ENCODE measurements at places on chromosomes 5 and 9.
A peak's percentile ranks its signal among the peaks of the same experiment; 100 is the strongest.

DNA sequence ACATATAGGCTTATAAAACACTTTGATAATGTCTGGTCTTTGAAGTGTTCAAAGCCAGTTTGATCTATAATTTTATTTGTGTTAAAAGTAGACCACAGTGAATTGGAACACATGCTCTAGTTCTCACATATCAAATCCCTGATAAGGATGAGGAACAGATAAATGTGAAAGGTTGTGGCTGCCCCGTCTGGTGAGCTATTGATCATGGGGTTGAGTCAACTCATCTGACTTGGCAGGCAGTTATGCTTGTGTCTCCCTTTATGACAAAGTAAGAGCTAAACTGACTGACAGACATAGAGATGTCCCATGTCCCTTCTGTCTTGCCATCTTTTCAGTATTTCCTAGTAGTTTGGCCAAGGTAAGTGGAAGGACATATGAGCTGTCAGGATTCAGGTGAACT is 2.9 kb upstream of the ERMP1 start:
- no peak for ATAC-seq

GRCh38 chr5:146878476-146879172 is at the start of gene PPP2R2B:
PPP2R2B (minus strand) TSS chr5:146878757.
- peak; percentile 76 for ATAC-seq

DNA sequence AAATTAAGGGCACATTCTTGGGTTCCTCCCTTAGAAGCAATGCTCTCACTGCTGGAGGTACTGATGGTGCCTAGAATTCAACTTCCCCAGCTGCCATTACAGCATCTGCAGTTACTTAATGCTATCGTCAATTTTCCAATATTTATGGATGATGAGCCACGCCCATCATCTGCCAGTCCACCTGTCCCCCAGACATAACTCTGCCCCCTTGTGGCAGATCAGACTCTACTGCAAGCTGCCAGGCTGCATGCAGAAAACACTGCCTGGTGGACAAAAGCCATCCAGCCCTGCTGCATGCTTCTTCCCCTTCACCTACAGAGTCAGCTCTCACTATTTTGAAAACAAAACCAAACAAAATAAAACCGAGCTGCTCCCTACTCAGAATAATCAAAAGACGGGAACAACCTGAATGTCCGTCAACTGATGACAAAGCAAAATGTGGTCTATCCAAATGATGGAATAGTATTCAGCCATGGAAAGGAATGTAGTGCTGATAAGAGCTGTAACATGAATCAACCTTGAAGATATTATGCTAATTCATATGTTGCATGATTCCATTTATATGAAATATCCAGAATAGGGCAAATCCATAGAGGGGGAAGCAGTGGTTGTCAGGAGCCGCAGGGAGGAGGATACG is 66.4 kb downstream of the RETREG1 start:
- ATAC-seq = peak; percentile 44

DNA sequence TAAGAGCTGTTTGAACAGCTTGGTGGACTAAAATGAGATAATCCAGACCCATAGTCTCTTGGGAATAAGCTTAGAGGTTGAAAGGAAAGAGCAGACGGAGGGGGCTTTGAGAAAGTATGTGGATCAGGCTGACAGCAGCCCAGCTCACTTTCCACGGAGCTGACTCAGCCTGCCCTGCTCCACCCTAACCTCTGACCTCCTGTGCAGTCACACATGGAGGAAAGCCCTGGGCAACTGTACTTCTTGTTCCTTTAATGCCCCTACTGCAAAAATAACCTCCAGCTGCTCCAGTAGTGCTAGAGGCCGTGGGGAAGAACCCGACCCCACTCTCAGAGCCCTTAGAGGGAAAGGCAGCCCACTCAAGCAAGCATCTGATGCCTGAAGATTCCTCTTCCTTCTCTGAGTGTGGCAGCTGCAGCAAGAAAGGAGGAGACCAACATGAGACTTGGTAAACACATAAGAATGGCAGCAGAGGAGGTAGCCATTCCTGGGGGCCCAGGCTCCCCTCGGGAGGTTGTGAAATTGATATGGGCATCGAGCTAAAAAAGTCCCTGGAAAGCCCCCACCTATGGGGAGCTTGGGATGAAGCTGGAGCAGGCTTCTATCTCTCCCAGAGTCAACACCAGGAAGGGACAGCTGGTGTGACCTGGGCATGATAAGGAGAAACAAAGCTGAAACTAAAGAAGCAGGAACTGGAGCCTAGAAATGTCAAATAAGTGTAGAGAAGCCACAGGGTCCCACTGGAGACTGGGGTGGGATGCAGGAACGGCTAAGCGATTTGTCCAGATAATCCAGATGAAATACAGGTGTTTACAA is 204.3 kb downstream of the PIK3R1 start:
- ATAC-seq = peak; percentile 35

GRCh38 chr9:82140471-82140870 is 151.9 kb downstream of the SPATA31D1 start:
- peak; percentile 98 for ATAC-seq

- no peak for ATAC-seq
Measured at GRCh38 chr9:34332076-34332964, 3.0 kb downstream of the NUDT2 start.

GRCh38 chr9:2758162-2758897 is 41.0 kb downstream of the KCNV2 start:
- ATAC-seq = peak; percentile 50

GRCh38 chr5:150461231-150461630 is 11.7 kb upstream of the RPS14 start:
- ATAC-seq = peak; percentile 9

DNA sequence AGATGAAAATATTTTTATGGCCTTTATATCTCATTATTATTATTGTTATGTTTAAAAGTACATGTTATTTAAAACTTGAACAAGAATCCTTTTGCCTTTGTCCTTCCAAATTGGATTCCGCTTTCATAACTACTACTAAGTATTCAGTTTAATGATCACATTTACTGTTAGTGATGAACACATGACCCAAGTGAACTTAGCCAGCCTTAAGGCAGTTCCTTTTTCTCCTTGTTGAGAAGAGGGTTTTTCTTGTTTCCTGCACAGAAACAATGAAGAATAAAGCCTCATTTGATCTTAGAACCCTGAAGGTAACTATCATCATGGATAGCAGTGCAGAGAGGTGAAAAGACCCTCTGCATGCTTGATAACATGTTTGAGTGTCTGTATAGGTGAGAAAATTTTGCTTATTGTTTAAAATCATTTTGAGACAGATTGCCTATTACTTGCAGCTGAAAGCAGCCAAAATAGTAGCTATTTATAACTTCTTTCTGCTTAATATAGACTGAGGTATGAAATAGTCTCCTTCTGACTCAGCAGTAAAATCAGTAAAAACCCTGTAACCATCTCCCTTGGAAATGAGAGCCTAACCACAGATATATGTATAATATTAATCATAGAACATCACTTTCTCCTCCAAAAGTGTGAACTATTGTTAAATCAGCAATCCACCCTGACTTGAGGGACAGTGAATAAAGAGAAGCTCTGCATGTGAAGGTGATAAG is 266.2 kb downstream of the SPATA31D1 start:
- no peak for ATAC-seq

DNA sequence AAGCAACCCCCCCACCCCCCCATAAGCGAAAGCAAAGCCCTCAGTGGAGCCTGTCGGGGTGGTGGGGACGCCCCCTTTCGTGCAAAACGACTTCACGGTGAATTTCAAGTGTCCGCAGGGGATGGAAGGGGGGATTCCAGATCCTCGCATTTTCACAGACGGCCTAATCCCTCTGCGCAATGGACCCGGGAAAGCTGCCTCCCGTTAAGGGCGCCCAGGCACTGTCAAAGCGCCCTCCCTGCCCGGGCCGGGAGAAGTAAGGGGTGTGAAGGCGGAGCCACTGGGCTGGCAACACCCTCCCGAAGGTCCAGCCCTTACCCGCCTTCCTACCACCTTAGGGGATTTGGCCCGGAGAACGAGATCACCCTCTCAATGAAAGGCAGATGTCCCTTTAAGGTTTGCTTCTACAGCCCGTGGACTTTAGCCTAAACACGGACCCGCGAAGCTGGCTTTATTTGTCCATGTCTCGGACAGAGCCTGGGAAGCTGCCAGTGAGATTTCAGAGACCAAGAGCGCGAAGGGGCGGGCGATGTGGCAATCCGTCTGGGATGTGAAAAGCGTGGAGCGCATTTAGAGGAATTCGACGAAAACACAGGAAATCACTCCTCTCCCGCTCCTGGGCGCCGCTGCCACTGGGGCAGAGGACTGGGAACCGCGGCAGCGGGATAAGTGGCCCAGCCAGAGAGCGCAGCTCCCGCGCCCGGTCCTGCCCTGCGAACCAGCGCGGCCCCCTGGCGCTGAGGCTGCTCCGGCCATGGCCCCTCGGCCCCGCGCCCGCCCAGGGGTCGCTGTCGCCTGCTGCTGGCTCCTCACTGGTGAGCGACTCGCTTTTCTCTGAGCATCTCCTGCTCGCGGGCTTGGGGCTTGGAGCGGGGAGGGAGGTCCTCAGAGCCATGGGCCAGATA is at the start of the genes ITGA1 and PELO:
TSS of gene ITGA1 (plus strand) at position 317 of the 905 bp plus-strand sequence. CDS start at position 755, 438 bp downstream.
TSS of gene PELO (plus strand) at position 317 of the 905 bp plus-strand sequence. CDS start 12,479 bp downstream, outside the sequence.
- peak; percentile 59 for ATAC-seq

GRCh38 chr5:53971551-53971950 is 338.8 kb downstream of the ARL15 start:
- no peak for ATAC-seq

- no peak for ATAC-seq
Measured at GRCh38 chr9:116207371-116208111, 54.0 kb downstream of the PAPPA start.

DNA sequence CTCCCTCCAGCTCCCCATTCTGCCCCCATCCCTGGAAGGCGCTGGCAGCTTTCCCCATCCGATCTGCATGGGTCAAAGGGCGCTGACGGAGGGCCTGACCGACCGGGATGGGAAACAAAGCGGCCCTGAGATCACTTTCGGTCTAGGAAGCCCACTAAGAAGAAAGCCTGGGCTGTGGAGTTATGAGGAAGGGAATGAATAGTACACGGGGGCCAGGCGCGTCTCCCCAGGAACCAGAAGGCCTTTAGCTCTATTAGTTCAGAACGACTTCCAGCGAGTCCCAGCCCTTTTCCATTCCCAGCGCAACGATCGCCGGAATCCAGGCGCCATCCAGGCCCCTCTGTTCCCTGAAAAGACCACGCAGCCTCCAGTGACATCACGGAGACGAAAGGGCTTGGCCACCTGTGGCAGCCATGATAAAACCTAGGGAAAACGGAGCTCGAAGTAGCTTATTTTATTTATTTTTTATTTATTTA is 70.1 kb upstream of the CCDC180 start:
- ATAC-seq = no peak

DNA sequence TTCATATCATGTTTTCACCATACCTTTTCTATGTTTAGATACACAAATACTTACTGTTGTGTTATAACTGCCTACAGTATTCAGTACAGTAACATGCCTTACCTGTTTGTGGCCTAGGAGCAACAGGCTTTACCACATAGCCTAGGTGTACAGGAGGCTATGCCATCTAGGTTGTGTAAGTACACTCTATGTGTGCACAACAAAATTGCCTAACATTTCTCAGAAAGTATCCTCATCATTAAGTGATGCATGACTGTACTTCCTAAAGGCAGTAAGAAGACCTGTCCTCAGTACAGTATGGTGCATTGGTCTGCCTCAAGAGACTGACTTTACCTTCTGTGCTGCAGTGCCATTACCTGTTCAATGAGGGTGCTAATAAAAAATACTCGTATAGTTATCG is 7.9 kb downstream of the TXN start:
- ATAC-seq = peak; percentile 93

- ATAC-seq = no peak
Measured at GRCh38 chr9:124754289-124754688, 16.8 kb downstream of the NR6A1 start.

DNA sequence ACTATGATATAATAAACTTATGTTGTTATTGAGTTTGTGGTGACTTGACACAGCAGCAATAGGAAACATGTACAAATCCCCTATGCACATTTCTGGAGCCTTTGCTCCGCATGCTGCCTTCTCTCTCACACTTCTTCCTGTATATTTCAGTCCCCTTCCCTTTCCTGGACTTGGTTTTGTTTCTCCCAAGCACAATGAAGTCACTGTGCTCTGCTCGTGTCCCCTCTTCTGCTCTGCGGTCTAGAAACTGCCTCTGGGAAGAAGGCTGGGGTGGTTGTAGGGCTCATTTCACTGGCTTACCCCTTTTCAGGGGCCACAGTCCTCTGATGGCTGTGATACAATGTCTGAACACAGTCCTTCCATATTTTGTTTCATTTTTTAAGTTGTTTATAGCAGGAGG is 15.7 kb upstream of the FGD3 start:
- no peak for ATAC-seq

GRCh38 chr5:142506756-142507155 is 179.1 kb downstream of the FGF1 start:
- peak; percentile 44 for ATAC-seq

GRCh38 chr5:11564706-11565105 is 339.5 kb downstream of the CTNND2 start:
- no peak for ATAC-seq

GRCh38 chr5:107807431-107807830 is 136.7 kb upstream of the EFNA5 start:
- ATAC-seq = no peak

- no peak for ATAC-seq
Measured at GRCh38 chr5:36606036-36606427, 374 bp upstream of the SLC1A3 start.

DNA sequence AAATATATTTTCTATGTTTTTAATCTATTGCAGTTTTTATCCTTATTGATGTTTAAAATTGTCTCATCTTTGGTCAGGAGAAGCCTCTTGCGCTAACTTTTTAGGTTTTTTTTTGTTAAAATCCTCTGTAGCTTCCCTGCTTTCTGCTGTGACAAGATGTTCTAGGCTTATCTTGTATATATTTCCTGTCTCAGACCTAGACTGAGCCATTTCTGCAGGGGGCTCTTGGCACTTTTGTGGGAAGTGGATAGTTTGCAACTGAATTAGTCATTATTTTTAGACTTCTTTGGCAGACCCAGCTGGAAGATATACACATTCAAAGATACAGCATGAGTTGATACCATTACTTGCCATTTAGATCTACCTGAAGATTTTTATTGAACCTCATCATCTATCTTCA is 28.8 kb downstream of the TCERG1 start:
- no peak for ATAC-seq

GRCh38 chr9:83242066-83242465 is 179.1 kb upstream of the RASEF start:
- peak; percentile 32 for ATAC-seq

DNA sequence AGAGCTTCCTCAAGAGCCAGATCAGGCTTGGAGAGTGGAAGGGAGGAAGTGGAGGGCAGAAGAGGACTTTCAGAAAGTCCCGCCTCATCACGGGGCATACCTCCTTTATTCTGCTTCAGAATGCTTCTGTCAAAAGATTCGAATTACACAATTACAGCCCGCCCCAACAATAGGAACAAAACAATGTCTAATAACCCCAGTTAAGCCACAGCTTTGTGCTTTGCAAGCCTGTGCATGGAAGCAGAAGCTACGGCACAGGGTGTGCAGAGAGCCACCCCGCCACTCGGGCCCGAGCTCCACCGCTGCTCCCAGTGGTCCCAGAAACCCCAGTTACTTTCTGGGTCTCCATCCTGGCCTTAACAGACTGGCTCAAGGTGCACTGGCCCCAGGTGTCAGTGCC is 23.5 kb downstream of the HNRNPH1 start:
- ATAC-seq = peak; percentile 84

GRCh38 chr5:2142456-2142954 is 259.8 kb upstream of the IRX4 start:
- no peak for ATAC-seq

GRCh38 chr5:82338771-82339373 is 60.7 kb upstream of the RPS23 start:
- ATAC-seq = no peak
